ENCODE measurements at places on chromosomes 7 and 10.
A peak's percentile ranks its signal among the peaks of the same experiment; 100 is the strongest.

DNA sequence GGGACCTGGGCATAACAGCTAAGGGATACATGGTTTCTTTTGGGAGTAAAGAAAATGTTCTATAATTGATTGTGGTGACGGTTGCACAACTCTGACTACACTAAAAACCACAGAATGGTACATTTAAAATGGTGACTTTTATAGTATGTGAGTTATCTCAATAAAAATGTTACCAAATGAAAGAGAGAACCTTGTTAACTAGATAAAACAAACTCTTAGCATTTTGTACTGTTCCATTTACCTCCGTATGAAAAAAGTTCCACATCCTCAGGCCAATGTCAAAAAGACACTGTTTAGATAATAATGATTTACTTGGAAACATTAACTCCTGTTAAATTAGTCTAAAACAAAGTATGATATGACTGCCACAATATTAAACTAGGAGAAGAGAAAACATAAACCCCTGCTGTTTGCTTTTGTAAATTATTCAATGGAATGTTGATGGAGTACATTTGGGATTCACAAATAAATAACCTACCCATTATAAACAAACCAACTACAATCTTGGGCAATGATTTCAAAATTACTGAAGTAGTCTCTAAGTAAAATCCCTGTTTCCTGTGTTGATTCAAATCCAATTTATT lies 60.7 kb downstream of the SMURF1 start:
- DNase-seq = peak; percentile 71

DNA sequence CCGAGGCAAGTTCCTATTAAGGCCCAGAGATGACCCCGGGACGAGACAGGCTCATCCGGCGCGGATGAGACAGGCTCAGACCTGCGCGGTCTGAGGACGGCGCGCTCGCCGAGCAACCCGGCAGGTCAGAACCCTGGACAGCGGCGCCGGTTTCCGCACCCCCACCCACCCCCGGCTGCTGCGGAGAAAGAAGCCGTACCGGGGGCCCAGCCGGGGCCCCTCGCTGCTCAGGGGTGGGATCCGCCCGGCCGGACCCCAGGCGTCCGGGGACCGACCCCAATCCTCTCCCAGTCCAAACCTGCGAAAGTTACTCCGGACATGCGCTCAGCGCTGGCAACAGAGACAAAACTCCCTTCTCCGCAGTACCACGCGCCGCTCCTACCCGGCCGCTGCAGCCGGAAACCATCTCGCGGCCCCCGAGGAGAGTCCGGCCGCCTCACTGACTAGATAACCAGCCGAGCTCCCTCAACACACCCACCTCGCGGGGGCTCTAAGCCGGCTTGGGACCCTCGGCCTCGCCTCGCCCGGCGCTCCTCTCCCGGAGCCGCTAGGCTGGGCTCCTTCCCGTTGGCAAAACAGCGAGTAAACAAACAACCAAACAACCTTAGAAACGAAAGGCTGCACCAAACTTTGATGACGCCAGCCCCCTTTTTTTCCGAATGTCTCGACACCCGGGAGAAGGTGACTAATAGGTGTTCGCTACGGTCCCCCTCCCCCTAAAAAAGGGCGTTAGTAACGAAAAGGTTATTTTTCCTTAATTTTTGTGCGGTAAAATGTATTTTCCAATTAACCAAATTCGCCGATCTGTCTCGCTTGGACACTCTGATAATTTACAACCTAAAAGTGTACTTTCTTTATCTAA lies 2.3 kb upstream of the DRGX start:
- peak; percentile 70 for DNase-seq

- peak; percentile 88 for DNase-seq
Measured at GRCh38 chr7:64307254-64308015, 6.3 kb upstream of the ZNF736 start.

GRCh38 chr7:4076701-4077294 lies 605.3 kb upstream of the FOXK1 start:
- DNase-seq = no peak

DNA sequence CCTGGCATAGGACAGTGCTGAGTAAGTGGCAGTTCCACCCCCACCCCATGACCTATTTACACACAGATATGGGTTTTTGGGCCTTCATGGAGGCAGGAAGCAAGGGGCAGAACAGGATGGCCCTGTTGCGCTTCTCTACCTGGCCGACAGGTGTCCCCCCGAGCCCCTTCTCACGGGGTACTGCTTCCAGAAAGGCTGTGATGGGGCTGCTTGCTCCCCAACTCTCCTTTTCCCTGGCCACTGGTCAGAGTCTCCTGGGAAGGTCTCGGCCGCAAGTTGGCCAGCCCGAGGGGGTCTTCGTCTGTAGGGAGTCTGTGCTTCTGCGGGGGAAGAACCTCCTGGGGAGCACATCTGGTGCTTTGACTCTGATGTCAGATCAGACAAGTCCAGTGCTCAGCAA lies 139.8 kb upstream of the TNS3 start:
- no peak for DNase-seq

All from MV-4-11 (cell line).